ENCODE measurements at places on chromosomes 12 and 14.

DNA sequence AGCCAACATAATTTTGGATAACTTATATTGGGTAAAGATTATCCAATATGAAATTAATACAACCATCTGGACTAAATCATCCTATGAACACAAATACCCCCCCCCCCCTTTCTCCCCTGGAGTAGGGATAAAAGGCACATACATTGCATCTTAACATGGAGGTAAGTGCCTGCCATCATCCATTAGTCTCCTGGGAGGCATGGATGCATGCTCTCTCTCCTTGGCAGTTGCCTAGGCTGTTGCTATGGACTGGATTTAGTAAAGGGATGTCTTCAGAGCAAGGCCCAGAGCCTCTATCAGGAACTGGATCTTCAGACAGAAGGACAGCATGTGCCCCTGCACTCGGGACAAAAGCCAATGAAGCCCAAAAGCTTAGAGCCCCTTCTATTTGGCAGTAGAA lies 40.6 kb downstream of the SMOC1 start:
- no peak for ATAC-seq

GRCh38 chr12:78034025-78034424 lies 203.3 kb downstream of the NAV3 start:
- ATAC-seq = no peak

- ATAC-seq = no peak
Measured at GRCh38 chr14:34199585-34199984, 248.7 kb upstream of the EGLN3 start.

GRCh38 chr12:94150240-94151121 lies 2.1 kb downstream of the PLXNC1 start:
- peak; percentile 7 for ATAC-seq

- ATAC-seq = no peak
Measured at GRCh38 chr14:32572867-32573150, 243.7 kb downstream of the AKAP6 start.

GRCh38 chr14:51999084-51999483 lies 9.7 kb downstream of the RTRAF start:
- ATAC-seq = no peak

- ATAC-seq = no peak
Measured at GRCh38 chr12:32836710-32837109, 59.9 kb downstream of the PKP2 start.

GRCh38 chr12:110780448-110780847 lies 37.8 kb upstream of the PPP1CC start:
- no peak for ATAC-seq

- ATAC-seq = no peak
Measured at GRCh38 chr14:101247842-101248725, 313.2 kb upstream of the DIO3 start.

DNA sequence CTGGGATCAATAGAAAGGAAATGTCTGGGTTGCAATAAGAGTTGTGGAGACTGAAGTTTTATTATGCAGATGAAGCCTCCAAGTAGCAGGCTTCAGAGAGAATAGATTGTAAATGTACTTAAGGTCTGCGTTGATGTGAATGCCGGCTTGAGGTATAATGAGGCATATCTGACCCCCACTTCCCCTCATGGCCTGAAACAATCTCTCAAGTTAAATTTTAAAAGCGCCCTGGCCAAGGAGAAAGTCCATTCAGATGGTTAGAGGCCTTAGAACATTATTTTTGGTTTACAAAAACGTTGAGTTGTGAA lies 28.3 kb upstream of the HIGD1C start:
- ATAC-seq = peak; percentile 7

GRCh38 chr14:61088081-61088480 lies 107.0 kb downstream of the SLC38A6 start:
- no peak for ATAC-seq

DNA sequence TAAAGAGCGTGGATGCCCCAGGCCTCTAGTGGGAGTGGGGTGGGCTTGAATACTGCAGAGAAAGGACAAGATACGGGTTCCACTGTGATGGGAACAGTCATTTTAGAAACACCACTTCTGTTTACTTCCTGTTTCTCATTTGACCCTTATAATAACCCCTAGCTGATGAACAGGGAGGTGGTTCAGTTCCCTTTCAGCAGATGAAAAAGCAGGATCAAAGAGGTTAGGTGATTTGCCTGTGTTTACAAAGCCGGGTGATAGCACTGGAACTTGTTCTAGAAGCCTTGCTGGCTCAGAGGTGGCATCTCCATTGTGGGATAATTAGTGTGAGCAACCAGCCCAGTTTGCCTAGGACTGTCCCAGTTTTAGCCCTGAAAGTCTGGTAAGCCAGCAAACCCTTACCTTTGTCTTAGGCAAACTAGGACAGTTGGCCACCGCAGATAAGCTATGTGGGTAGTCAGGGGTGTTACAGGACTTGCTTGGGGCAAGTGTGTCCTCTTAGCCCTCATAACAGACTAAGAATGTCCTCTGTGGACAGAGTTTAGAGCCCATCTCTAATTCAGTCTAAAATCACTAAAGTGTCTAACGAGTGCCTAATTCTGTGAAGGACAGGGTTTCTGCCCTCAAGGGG lies 7.5 kb upstream of the LRP1-AS start:
- no peak for ATAC-seq

- ATAC-seq = no peak
Measured at GRCh38 chr12:16857456-16857923, 251.5 kb upstream of the LMO3 start.

DNA sequence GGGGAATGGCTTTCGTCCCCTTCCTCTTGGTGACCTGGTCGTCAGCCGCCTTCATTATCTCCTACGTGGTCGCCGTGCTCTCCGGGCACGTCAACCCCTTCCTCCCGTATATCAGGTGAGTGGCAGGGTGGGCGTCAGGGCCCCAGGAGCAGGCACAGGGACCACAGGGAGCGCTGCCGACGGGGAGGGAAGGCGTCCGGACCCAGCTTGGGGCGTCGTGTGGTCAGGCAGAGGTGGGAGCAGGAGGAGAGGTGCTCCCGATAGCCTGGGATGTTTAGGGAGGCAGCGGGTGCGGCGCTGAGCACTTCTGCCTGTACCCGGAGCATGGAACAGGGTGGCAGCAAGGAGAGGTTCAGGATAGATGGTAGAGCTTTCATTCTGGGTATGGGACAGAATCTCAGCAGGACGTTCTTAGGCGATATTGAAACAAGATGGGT lies 444 bp downstream of the DRAM1 start:
- ATAC-seq = no peak

GRCh38 chr12:97358361-97358760 lies 104.2 kb upstream of the RMST start:
- ATAC-seq = no peak

DNA sequence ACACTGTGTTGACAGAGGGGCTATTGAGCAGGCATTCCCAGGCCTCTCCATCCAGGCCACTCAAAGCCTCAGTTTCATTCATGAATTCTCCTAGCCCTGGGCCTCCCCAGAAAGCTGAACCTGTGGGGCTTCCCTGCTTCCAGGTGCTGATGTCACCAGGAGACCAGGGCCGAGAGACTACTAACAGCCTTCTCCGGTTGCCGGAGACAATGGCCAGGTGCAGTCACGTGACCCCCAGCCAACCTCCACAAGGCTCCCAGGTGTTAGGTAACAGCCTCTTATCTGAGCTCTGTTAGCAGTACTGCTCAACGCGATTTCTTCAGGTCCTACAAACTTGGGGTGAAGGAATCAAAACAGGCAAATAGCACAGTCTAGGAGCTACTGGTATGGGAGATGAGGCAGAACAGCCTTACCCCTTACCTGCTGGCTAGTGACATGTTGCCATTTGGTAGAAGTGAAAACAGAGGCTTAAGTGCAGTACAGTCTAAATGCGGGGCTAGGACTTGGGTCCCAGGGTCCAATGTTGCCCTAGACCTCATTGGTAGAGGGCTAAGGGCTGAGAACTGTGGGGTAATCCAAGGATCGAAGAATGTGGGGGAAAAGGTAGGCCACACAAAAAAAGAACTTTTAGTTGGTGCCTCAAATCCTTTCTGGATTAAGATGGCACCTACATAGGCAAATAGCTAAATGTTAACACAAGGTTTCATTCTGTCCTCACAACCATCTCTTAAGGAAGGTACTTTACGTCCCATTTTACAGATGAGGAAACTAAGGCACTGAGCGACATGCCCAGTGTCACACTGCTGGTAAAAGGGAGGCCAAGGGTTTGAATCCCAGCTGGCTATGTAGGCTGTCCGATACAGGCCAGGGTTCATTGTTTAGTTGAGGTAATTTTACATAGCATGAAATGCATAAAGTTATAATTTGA lies 3.8 kb downstream of the CCDC88C start:
- no peak for ATAC-seq

- ATAC-seq = no peak
Measured at GRCh38 chr14:33509454-33509853, 441.4 kb downstream of the EGLN3 start.

DNA sequence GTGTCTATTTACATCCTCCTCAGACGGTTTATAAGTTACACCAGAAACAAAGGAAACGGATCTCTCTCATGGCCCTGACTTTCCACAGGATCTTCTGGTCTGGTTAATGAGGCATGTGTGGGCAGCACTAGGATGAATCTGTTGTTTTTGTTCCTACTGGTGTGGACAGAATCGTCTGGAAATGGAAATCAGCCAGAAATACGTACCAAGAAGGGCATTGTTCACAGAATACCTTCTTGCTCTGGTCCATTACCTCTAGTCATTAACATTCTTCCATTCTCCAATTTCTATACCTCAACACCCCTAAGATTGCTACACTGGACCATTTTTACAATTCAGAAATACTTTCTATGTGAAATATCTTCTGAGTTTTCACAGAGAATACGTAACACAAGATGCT lies 86.0 kb downstream of the TPH2 start:
- ATAC-seq = no peak

DNA sequence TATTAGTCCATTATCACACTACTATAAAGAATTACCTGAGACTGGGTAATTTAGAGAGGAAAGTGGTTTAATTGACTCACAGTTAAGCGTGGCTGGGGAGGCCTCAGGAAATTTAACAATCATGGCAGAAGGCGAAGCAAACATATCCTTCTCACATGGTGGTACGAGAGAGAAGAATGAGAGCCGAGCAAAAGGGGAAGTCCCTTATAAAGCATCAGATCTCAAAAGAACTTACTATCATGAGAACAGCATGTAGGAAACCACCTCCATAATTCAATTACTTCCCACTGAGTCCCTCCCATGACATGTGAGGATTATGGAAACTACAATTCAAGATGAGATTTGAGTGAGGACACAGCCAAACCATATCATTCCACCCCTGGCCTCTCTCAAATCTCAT lies 422.6 kb downstream of the MDGA2 start:
- no peak for ATAC-seq

- no peak for ATAC-seq
Measured at GRCh38 chr12:29212682-29213403, 63.8 kb downstream of the FAR2 start.

DNA sequence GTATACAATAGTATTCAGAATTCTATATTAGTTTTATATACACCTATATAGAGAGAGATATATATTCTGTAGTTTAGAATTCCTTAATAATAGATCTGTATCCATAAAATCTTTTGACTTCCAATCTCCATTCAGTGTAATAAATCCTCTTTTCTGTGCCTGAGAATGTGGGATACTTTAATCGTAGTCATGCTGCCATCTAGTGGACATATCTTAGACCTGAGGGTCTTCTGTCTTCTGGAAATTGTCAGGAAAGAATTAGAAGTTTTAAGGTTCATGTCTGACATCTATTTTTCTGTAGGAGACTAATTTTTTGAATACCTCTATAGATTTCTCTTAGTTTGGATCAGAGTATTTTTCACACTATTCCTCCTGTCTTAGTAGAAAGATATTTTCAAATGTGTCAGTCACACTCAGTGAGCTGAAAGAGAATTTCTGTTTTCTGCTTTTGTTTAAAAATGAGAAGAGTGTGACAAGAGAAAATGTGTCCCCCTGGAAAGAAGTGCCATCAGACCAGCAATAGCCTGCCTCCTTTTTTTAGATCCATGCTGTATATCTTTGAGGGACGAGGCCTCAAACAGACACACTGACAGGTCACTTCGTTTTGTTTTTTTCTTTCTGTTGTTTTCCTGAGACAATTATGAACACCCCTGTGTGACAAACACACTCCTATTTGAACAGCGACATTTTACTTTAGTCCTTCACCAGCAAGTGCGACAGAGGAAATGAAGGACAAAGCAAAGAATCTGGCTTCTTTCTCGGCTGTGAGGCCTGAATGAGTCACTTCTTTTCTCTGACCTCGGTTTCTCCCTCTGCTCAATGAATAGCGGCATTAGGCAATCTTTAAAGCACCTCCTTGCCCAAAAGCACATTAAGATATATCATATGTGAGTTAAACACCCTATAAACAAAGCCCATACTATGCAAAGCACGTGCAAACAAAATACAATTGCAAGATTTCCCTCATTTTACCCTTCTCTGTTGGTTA lies 96.3 kb downstream of the GALC start:
- ATAC-seq = no peak

DNA sequence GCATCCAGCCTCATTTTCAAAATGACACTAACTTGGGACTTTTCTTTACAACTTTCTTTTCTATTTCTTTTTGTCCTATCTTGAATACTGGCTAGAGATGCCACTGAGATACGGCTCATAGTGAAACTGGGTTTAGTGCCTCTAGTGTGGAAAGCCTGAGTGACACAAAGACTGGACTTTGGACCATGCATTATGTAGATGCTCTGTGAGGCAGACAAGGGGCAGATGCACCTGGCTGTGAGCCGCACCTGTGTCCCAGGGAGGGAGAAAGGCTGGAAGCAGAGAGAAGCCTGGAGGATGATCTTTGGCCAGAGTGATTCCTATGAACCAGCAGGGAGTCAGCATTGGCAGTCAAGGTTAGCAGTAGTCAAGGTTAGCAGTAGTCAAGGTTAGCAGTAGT lies 852.3 kb upstream of the TMEM132C start:
- ATAC-seq = no peak

DNA sequence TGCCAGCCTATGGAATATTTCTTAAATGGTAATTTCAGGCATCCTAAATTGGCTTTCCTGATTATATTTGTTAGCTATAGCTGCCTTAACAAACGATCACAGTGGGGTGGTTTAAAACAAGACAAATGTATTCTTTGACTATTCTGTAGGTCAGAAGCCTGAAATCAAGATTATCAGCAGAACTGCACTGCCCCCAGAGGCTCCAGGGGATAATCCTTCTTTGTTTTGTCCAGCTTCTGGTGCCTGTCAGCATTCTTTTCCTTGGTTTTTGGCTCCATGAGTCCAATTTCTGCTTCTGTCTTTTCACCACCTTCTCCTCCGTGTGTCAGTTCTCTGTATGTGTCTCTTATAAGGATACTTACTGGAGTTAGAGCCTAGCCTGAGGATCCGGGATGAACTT lies 1282.2 kb upstream of the USP15 start:
- no peak for ATAC-seq

DNA sequence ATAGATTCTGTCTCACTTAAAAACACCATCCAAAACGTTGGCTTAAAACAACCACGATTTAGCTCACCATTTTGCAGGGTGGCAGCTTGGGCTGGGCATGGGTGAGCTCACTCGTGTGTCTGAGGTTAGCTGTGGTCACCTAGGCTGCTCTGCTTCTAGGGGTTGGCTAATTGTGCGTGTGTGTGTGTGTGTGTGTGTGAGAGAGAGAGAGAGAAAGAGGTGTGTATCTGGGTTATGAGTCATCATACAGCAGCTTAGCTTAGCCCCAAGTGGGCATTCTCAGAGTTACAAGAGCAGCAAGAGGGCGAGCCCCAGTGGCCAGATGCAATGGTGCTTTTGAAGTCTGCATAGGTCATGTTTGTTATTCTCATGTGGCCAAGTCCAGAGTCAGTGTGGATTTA lies 6.0 kb downstream of the FBXW8 start:
- peak; percentile 81 for ATAC-seq

Measured in activated CD4-positive, CD25-positive, alpha-beta regulatory T cell treated with anti-CD3 and anti-CD28 coated beads, Interleukin-2, amount 50 U/mL, for 24 hours (primary cell).